ENCODE measurements at places on chromosomes 7 and 10.

GRCh38 chr10:121404611-121405010, 193.6 kb downstream of the FGFR2 start:
- no peak for DNase-seq

- no peak for DNase-seq
Observed at GRCh38 chr7:156819733-156820295, 73.2 kb downstream of the LMBR1 start.

DNA sequence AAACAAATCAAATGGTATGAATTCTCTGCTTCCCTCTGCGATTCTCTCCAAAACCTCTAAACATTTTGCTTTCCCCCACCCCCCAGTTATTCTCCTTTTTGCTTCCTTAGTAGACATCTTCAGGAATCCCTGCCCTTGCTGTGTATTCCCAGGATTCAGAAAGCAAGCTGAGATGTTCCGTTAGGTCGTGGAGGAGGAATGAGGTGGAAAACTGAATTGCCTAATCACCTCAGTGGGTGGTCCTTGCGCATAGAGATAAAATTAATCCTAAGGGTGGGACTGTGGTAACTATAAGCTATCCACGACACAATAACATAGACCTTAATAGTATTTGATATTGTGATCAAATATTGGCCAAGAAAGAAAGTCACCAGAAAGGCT, 49.1 kb upstream of the SEMA3C start:
- DNase-seq = no peak

DNA sequence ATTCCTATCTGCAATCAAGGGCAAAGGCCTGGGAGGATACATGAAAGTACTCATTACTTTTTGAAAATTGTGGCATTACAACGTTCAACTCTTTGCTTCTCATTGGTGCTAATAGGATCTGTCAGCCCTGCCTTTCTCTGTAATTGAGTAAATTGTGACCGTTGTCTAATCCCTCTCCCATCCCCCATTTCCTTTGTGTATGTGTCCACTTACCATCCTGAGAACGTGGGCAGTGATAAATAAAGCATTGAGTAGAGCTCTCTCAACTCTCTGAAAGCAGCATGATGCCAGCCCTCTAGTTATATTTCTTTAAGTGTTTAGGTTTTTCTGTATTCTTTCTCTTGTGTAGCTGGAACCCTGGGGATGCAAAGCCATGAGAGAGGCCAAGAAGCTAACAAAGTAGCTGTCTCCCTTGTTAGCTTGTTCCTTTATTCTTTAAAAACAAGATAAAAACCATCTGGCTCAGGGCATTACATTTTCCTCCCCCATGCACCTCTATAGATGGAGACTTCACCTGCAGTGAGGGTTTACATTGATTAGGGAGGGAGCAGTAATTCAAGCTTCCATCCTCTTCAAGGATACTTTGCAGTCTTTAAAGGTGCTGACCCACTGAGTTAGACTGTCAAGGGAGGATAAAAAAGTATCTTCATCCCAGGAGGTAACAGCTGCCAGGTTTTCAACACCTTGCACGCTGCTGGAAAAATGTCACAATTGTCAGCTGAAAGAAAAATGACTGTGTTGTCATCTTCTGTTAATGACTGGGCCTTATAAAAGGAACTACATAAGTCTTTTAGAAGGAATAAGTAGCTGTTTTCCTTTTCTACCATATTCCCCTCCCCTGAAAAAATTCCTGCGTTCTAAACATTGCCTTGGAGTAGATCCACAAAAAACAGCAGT, 112.3 kb downstream of the BTRC start:
- no peak for DNase-seq

- no peak for DNase-seq
Observed at GRCh38 chr10:77844713-77845445, 81.7 kb downstream of the DLG5 start.

GRCh38 chr7:50462361-50462760, 12.2 kb upstream of the FIGNL1 start:
- no peak for DNase-seq

DNA sequence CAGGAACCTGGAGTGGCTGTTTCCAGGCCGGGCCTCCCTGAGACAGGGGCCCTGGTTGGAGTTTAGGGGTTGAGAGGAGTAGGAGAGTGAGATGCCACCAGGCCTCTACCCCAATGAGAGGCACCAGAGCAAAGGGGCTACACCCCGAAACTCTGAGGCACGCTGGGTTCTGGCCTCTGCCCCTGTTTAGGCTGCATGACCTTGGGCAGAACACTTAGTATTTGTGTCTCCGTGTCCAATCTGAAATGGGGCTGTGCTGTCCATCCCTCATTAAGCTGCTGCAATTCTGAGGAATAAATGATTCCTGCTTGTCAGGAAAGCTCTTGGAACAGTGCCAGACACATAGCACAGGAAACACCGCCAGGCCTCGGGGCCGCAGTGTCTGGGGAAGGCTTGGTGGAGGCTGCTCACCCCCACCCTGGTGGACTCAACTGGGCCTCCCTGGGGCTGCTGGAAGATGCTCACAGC, 40.5 kb upstream of the SAMD8 start:
- DNase-seq = peak; percentile 27

DNA sequence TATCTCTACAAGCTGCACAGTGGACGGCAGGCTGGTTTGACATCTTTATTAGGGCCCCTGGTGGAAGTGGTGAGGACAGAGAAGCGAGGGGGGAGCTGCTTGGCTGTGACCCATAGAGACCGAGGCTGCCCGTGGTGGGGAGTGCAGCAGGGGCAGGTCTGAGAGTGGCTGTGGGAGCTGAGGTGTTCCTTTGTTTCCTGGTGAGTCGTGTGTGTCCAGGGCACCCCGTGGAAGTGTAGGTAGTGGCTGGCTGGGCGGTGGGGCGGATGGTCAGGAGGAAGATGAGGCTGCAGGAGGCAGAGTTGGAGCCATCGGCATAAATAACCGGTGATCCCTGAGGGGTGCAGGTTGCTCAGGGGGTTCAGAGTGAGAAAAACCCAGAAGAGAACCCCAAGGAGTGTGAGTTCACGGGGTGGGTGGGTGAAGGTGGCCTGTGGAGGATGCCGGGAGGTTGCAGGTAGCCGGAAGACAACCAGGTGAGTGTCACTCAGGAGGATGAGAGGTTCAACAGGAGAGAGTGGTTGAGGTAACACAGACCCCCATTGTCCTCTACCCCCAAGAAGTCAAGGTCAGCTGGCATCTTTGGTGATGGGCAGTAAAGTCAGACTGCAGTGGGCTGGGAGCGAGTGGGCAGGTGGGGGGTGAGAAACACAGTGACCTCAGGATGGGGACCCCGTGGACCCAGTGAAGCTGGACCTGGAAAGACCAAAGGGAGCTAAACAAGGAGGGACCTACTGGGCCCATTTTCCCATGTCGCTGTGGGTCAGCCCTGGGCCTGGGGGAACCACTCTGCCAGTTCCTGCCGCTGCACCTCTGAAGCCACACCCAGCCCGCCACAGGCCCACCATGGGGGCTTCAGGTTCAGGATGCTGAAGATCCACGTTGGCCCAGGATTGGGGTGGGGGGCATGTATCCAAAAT, 7.8 kb downstream of the ATP6V0E2 start:
- no peak for DNase-seq

DNA sequence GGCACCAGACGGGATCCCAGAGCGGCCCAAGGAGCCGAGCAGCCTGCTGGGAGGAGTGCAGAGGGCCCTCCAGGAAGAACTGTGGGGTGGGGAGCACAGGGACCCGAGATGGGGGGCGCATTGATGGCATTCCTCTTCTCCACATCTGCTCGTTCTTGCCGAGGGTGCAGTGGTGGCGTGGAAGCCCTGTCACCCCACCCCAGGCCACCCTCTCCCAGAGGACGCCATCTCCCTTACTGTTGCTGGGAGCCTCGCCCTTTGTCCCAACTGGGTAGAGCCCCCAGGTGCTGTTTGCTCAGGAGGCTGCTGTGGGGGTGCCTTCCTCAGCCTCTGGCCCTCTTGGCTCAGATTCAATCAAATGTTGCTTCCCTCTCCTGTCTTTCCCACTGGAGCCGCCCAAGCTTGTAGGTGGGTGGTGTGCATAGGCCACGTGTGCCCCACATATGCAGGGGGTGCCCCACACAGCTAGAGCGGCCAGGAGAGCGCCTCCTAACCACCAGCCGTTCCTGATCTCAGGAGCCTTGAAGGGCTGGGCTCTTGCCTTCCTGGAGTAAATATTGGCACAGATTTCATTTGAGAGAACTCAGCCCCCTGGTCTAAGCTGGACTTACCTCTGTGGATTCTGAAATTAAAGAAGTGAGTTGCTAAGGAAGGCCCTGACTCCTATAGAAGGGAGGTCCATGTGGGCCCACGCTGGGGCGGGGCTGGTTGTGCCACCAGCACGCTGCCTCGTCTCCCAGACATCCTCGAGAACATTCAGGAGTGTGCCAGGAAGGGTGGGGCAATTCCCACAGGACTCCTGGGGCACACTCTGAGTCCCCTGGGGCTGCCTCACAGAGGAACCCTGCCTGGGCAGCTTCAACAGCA, 39.2 kb downstream of the ZNF467 start:
- DNase-seq = no peak

GRCh38 chr10:45410807-45411606, 37.0 kb downstream of the ALOX5 start:
- no peak for DNase-seq

- no peak for DNase-seq
Observed at GRCh38 chr10:7185367-7185690, 225.5 kb downstream of the SFMBT2 start.

DNA sequence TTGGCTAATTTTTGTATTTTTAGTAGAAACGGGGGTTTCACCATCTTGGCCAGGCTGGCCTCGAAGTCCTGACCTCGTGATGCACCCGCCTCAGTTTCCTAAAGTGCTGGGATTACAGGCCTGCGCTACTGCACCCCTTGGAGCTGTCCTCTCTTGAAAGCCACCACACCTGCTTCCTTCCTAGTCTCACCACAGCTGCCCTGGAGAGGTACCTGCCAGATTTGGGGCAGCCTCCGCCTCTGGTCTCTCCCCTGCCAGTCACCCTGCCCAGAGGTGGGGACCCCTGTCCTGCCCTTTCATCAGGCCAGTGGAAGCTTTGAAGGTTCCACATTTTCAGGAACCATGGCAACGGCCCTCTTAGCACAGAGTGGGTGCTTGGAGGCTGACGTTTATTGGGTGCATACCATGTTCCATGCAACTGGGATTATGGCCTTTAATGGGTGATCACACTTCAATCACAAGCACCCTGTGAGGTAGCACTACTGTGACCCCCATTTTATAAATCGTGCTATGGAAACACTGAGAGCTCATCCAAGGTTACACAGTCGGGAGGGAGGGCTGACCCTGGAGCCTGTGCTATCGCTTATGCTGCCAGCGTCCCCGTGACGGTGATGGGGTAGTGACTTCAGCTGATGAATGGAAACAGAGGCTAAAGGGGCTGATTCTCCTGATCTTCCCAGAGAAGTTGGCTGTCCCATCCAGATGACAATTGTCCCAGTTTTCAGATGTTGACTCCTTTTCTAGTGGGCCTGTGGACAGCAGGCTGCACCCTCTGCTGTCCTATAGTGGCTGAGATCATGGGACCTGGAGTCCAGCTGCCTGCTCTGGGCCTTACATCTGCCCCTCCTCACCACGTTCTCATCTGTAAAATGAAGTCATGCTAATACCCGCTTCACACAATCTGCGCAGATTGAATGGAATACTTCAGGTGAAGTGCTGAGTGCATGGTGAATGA, 11.5 kb upstream of the FGFR2 start:
- no peak for DNase-seq

DNA sequence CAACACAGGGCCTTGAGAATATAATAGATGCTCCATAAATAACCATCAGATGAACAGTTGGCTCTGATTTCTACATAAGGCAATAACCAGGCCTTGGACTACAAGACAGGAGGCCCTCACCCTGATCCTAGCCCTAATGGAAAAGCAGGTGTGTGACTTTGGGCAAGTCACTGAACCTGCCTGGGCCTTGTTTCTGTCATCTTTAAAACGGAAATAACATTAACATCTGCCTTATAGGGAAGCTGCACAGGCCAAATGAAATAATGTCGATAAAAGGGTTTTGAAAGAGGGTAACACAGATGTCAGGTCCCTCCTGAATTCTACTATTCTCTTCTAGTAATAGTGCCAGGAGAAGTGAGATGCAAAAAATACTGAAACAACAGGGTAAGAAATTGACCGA, 20.7 kb downstream of the PIK3AP1 start:
- no peak for DNase-seq

DNA sequence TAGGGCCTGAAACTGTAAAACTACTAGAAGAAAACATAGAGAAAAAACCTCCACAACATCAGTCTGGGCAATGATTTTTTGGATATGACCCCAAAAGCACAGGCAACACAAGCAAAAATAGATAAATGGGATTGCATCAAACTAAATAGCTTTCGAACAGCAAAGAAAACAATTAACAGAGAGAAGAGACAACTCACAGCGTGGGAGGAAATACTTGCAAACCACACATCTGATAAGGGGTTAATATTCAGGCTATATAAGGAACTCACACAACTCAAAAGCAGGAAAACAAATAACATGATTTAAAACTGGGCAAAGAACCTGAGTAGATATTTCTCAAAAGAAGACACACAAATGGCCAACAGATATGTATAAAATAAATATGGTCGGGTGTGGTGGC, 7.7 kb upstream of the GSTK1 start:
- no peak for DNase-seq

GRCh38 chr10:22468570-22469320, 123.4 kb downstream of the SPAG6 start:
- DNase-seq = no peak

GRCh38 chr7:108189733-108190388, 59.7 kb upstream of the LAMB4 start:
- DNase-seq = no peak

DNA sequence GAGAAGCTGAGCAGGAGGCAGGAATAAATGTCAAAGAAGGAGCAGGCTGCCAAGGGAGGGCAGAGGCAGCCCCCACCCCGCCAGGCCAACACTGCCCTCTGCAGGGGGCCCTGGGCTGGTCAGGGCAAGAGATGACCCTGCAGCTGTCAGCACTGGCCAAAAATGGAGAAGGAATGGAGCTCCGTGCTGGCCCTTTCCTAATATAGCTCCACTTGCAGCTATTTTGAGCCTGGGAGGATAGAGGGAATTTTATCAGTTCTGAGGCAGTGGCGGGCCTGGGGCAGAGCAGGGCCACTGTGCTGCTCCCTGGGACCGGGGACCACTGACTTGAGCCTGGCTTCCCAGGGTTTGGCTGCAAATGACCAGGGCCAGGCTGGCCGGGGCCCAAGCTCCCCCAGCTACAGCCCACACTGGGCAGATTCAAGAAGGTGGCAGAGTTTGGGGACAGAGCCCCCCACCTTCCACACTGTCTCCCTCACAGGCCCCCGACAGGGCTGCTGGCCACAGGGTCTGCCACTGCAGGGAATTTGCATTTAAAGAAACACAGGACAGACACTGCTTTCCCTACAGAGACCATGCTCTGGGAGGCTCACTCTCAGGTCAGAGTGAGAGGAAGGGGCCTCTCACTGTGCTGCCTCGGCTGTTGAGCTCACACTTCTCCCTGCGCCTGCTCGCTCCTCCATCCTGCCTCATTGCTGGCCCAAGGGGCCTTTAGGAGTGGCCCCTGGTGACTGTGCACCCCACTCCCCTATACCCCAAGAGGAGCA, 16.2 kb downstream of the LDB3 start:
- no peak for DNase-seq

DNA sequence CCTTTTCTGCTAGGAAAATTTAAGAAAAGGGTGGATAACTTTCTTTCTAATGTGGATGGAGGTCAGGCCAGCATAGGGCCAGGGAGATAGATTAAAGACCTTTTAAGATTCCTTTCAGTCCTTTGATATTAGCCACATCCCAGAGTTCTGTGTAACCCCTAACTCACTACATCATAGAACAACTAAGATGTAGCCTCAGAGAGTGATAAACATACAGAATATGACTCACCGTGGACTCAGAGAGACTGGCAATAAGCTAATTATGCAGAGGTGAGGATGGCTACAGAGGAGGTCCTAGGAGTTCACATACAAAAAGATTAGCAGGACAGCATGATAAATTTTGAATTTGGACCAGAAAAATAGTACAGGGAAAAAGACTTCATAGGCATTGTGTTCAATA, 141.0 kb downstream of the AOAH start:
- DNase-seq = no peak

All from right renal cortex interstitium (tissue), 3 donors.